ENCODE measurements at places on chromosomes 7 and 10.

DNA sequence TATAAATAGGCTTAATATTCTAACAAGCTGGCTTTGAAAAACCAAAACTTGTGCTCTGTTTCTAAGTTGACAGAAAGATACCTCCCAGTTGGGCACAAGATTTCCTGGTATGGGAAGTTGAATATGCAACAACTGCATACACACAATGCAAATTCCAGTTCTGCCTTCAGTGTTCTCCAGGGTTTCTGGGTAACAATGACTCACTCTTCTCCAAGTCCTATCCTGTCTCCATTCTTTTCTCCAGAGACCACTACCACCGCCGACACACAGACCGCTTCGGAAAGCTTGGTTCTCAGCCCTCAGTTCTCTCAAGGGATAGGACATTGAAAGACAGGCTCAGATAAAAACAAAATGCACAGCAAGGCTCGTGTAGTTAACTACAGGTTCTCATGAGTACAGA is 12.2 kb downstream of the PDE1C start:
- no peak for DNase-seq

GRCh38 chr10:93926613-93927012 is 32.8 kb downstream of the SLC35G1 start:
- no peak for DNase-seq

GRCh38 chr10:91162050-91162494 is 58.4 kb upstream of the PCGF5 start:
- DNase-seq = peak; percentile 34

- DNase-seq = no peak
These were observed 156.2 kb downstream of the COBL start for GRCh38 chr7:51160411-51160810.

GRCh38 chr10:13074563-13075451 is 25.2 kb upstream of the OPTN start:
- DNase-seq = peak; percentile 49

GRCh38 chr7:78121888-78122287 is 323.3 kb downstream of the PHTF2 start:
- no peak for DNase-seq

- no peak for DNase-seq
These were observed 3.6 kb upstream of the MYOF start for GRCh38 chr10:93485690-93486089.

DNA sequence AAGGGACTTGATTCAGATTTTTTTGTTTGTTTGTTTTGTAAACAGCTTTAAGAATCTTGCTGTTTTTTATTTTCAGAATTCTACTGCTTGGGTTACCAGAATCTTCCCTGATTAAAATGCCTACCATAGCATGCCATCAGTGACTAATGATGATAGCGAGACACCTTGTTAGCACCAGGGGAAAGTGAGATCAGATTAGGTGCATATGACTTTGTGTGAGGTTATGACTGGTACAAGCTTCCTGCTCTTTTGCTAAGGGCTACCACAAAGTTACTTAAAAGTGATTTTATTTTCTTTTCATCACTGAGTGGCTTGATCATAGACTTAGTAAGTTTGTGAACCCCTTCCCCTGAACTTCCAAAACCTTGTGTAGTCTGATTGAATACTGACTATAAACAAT is 93.5 kb downstream of the SND1 start:
- no peak for DNase-seq

DNA sequence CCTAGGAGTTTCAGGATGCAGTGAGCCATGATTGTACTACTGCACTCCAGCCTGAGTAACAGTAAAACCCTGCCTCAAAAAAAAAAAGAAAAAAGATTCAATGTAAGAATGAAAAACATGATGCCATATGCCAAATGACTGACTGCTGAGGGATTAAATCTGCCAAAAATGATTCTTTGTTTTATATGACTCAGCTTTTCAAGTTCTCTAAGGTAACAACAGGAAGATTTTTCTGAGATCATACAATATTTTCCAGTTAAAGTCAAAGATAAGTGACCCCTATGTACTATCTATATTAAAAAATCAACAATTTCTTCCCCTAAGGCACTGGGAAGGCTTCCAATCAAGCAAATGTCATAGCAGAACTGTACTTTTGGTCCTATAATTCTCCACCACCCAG is 271.2 kb upstream of the IMMP2L start:
- DNase-seq = no peak

- no peak for DNase-seq
These were observed 47.2 kb downstream of the PWWP2B start for GRCh38 chr10:132443983-132444876.

DNA sequence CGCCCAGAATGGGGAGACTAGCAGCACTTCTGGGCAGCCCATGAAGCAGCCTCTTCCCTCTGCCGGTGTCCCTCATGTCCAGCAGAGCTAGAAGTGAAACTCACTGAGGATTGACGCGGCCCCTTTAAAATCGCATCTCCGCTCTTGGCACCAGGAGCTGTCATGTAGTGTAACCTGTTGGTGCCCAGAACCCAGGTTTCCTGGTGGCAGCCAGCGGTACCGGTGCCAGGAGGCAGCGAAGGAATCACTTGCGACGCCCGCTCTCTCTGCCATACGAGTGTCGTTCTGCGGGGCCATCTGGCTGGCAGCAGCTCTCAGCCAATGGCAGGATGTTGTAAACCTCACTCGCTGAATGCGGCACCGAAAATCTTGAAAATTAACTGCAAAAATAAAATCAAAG is 82.7 kb downstream of the CUX1 start:
- DNase-seq = no peak

- DNase-seq = no peak
These were observed 60.1 kb upstream of the NFE2L3 start for GRCh38 chr7:26091933-26092332.

- DNase-seq = no peak
These were observed 425.1 kb upstream of the LRGUK start for GRCh38 chr7:133702078-133702477.

DNA sequence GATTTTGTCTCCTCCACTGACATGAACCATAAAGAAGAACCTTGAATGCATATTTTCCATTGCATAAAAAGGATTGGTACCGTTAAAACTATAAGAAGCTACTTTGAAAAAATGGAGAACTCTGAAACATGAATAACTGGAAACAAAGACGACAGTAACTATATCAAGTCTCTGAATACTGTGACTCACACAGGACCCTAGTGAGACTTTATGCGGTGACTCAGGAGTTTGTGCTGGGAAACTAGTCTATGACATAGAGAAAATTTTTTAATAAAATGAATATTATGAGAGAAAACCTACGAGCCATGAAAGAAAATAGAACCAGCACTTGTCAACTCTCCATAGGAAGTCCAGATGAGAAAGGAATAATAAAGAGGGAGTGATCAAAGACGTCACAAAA is 339.9 kb upstream of the ADARB2 start:
- DNase-seq = no peak

DNA sequence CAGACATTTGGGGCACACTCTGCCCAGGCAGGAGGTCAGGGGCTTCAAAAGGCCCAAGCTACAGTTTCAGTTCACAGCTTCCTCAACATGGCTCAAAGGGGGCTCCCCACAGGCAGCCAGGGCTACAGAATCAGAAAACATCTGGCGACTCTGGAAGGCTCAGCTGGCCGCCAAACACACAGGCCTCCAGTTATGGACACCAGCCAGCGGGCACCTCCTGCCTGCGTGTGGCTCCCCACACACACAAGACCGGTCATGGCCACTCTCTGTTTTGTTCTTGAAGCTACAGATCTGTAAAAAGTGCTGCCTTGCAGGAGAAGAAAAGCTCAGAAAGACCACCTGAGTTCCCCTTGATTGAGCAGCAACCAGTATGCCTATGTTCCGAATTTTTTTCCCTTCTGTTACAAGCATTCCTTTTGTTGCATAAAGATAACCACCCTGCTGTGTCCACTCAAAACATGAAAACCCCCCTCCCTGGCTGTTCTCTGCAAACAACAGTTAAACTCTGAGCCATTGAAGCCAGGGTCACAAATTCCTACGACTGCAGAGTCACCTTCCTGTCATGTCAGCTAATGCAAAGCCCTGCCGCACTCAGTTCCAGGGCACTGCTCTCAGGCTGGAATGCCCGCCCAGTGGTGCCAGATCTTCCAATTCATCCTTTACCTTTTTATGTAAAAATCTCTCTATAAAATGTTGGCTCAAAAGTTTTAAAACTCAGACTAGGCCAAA is 33.6 kb downstream of the VSTM4 start:
- no peak for DNase-seq

DNA sequence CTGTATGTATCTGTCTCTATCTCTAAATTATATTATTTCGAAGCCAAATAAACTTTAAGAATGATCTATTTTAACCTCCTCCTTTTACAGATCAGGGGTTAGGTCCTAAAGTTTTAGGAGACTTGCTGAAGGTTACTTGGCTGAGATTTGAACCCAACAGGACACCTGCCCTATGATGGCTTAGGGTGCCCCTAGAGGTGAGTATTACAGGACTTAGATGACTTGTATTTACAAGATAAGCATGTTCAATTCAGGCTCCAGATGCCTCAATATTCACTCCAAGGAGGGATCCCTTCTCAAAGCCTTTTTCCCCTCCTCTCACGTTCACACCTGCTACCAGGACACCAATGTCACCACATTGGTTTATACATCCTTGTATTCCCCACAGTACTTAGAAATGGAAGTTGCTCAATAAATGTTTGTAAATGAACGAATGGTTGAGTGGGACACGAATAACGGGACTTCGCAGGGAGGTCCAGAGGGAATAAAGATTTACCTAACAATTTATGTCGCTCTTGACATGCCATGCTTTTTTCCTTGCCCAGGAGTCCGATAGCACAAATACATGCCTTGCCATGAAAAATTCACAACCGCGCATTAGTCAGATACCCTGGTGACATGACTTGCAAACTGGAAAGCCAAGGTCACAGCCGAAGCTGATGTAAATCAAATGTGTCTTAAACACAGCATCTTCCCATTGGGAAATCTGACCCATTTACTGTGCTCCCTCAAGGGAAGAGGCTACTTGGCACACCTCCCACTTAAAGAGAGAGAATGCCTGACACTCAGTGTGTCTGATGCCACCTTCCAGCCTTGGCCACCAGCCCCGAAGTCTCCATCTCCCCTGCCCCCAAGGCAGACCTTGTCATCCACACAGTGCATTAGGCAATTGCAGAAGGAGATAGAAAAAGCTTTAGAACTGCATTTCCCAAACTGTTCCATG is 872.2 kb upstream of the AUTS2 start:
- no peak for DNase-seq

DNA sequence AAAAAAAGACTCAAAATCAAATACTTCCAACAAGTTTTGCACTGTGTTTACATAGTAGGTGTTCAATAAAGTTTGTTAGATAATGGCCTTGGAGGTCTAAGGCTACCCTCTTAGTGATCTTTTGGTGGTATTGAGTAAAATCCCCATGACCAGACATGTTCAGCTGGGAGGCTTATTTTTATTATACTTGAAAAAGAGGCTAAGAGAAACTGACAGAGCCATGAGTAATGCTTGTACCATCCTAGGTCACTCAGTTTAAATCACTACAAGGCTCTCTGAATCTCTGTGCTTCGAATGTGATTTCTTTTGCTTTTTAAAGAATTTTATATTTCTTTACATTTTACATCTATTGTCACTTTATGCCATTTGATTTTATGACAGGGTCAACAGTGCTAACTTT is 90.5 kb downstream of the TWIST1 start:
- no peak for DNase-seq

GRCh38 chr7:148155000-148155399 is 435.6 kb upstream of the C7orf33 start:
- DNase-seq = no peak

- DNase-seq = no peak
These were observed 94.9 kb upstream of the PRSS1 start for GRCh38 chr7:142654398-142654797.

GRCh38 chr7:122006687-122007086 is 133.7 kb downstream of the PTPRZ1 start:
- no peak for DNase-seq

DNA sequence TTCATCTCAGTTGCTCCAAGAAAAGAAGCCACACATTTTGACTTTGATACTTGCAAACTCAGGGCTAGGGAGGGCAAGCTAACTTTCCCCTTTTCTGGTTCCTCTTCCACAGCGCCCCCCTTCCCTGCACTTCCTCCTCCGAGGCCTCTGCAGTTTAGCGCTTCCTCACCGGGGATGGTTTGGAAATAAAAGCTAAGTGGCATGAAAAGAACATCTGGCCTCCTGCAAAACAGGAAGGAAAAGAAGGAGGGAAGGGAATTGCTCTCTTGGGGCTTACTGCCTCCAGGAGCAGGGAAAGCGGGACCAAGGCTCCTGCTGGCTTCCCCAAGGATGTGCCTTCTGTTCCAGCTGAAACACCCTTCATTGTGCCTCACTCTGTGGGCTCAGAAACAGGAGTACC is 42.3 kb downstream of the PRKCQ start:
- no peak for DNase-seq

DNA sequence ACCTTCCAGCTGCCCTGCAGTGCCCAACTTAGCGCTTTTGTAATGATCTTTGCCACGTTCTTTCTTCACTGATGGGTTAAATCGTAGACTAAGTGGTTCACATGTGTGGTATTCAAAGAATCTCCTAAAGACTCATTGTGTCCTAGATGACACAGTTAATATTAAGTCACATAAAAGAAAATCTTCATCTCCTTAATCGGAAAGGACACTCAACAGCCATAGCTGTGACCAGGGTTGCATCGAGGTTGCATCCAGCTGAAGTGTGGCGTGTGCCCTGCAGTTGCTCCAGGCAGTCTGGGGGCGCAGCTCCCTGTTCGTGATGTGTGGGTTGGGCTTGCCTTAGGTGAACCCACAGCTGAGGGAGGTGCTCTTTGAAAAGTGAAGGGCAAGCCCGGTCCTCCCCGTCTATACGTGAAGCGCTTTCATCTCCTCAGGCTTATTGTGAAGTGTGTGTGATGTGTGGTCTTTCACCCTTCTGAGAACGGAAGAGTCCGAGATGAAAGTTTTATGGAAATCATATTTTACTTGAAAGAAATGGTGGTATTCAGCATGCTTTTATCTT is 122.7 kb downstream of the TRRAP start:
- no peak for DNase-seq

DNA sequence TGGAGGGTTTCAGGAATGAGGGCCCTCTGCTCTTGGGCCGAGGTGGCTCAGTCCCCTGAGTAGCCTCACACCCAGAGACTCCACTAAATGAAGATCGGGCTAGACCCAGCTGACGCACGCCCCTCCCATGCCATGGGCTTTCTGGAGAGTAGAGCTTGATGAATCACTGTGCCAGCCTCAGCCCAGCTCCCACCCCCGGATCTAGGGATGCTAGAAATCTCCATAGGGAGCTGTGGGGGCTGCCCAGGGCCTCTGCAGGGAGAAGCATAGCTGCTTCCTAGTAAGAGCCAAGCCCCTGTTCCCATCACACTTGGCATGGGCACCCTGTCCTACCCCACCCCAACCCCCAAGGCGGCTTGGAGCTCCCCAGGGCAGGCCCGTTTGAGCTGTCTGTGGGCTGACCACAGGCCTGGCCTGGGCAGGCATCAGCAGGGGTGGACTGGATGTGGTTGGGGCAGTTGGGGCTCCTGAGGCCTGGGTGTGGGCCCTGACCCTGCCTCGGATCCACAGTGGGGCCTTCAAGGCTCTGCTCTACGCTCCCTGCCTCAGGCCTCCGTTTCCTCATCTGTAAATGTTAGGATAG is 121.2 kb downstream of the ZMIZ1 start:
- no peak for DNase-seq

Data from activated naive CD4-positive, alpha-beta T cell treated with Interleukin-2 at 50 U/mL for 16 hours (primary cell).